ENCODE measurements at places on chromosomes 2 and 18.

DNA sequence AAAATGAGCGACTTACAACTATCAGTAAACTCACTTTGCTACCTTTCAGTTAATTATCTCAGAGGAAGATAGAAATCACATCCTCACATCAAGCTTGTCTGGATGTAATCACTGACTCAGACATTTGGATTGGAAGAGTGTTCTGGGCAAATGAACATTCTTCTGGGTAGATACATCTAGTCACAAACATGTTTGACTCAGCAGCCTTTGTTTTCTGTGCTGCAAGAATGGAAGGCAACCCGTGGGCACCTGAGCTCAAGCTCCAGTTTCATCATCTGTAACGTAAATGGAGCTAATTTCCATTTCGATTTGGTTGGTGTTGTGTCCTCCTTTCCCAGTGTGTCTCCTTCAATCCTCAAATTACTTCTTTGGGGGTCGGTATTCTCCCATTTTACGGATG lies 58.5 kb downstream of the ACAA2 start:
- no peak for DNase-seq

- DNase-seq = no peak
These were observed 32.2 kb downstream of the NHEJ1 start for GRCh38 chr2:219128396-219128795.

DNA sequence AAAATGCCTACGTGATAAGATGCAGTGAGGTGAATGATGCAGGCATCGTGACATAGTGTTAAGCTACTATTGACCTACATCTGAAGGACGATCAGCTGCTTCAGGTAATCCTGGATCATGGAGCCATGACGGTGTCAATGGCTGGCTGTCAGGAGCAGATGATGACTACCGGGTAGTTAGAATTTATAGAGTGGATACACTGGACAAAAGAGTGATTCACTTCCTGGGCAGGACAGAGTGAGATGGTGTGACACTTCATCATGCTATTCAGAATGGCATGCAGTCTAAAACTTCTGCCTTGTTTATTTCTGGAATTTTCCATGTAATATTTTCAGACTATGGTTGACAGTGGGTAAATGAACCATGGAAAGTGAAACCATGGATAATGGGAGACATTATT lies 29.5 kb downstream of the METTL8 start:
- DNase-seq = no peak

- DNase-seq = no peak
These were observed 5.7 kb upstream of the CAPN14 start for GRCh38 chr2:31223026-31223425.

DNA sequence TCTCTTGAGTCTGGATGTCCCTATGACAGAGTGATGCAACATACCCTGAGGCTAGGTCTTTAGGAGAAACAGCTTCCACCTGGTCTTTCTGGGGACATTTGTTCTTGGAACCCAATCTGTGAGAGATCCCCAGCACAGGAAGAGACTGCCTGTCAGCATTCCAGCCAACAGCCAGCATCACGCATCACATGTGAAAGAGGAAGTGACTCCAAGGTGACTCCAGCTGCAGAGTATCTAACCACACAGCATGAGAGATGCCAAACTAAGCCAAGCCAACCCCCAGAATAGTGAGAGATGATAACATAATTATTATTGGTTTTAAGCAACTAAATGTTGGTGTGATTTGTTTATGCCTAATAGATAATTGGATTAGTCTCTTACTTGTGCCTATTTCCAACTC lies 35.7 kb downstream of the C18orf63 start:
- no peak for DNase-seq

DNA sequence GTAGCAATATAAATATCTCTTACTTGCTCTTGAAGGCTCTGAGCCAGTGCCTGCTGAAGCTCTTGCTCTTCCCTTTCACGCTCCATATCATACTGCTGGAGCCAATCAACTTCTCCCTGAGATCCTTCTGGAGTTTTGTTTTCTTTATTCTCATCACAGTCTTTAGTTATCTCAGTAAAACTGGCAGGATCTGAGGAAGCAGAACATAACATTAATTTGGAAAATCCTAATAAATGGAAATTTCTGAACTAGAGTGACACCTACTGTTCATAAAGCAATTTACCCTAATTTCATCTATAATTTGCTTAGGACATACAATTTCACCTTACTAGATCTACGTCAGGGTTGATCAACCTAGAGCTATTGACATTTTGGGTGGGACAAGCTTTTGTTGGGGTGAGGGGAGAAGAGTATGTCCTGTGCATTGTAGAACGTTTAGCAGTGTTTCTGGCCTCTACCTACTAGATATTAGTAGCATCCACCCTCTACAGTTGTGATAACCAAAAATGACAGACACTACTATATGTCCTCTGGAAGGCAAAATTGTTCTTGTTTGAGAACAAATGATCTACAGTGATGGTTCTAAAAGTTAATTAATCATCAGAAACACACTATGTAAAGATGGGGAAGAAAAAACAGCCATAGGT lies 47.2 kb downstream of the VIL1 start:
- no peak for DNase-seq

DNA sequence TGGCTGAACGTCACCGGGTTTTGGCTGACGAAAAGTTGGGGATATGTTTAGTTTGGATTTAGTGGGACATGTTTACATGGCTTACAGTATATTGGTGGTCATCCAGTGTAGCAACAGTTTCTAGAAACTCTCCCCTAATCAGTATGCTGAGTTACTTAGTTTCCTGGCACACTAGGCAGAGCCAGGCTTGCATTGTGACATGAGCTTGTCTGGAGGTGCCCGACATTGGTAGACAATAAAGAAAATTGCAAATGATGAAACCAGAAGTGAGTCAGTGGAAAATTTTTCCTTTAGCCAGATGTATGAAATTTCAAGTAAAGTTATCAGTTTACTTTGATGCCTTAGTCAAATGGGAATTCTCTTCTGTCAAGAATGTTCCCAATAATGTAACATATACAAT lies 276.1 kb downstream of the RDH14 start:
- DNase-seq = no peak

GRCh38 chr2:71460595-71461303 lies 7.4 kb downstream of the DYSF start:
- DNase-seq = no peak

- no peak for DNase-seq
These were observed 12.9 kb upstream of the SIX3 start for GRCh38 chr2:44928483-44929158.

DNA sequence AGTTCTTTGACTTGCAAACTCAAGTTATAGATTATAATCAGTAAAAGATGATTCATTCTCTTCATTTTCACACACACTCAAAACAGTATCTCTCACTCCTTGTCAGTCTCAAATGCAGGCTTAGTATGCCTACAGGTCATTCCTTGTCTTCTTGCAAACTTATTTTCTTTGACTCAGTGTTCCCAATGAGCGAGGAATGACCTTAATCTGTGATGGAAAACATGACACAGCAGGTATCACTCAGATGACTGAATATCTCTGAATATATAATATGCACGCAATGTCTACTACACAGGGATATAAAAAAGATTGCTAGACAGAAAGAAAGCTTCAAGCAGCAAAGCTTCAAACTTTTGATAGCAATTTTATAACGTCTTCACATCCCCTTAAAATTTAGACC lies 127.8 kb upstream of the RGPD4 start:
- DNase-seq = no peak

- no peak for DNase-seq
These were observed 39.6 kb downstream of the DOCK10 start for GRCh38 chr2:225002656-225003045.

DNA sequence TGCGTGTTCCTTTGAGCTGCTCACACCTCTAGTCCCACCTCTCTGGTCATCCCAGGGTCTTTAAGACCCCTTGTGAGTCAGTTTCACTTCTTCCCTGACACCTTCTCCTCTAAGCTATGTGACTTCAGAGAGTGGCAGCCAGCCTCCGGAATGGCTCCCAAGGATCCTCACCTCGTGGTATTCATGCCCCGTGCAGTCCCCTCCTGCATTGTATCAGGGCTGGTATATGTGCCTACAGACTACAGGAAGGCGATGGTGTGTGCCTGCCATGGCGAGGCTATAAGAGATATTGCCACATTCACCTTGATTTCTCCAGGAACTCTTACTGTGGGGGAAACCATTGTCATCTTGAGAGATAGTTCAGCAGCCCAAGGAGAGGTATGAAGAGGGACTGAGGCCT lies 128.0 kb upstream of the SMAD2 start:
- no peak for DNase-seq

DNA sequence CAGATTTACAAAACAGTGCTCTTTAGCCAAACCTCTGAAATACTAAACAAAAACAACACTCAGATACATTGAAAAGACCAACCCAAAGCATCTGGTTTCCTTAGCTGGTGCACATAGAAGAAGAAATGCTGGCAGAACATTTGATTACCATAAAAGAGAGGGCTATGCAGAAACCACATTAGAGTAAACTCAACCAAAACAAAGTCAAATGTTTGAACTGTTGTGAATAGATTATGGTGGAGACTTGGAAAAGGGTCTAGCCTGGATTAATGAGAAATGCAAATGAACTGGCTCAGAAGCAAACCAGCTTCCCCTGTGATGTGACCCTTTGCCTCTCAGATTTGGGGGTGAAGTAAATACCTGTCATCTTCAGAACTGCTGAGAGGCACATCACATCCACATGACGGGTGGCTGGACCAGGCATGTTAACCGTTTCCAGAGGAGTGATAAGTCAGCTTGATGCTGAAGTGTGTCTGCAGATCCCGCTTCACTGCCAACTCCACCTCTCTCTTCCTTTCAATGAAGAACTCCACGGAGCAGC lies 153.0 kb downstream of the NRP2 start:
- DNase-seq = no peak

DNA sequence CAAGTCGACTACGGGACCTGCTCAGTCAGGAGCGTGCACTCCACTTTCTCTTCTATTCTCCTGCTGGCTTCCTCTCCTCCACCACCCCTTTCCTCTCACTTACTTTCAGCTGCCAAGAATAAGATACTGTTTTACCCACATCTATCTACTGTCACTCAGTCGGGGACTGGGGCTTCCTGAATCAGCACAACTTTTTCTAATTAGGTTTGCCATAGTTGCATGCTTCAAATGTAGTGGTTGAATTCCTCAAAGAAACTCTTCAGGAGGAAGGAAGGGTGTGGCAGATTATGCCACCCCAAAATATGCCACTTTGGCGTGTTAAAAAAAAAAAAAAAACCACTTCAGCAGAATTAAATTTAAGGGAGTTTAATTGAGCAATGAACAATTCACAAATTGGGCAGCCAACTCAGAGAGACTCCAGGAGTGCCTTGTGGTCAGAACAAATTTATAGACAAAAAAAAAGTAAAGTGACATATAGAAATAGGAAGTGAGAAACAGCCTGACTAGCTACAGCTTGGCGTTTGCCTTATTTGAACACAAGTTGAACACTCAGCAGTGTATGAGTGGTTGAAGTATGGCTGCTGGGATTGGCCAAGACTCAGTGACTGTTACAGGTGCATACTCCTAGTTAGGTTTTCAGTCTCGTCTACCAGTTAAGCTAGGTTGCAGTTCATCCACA lies 32.5 kb upstream of the RMDN2 start:
- no peak for DNase-seq

GRCh38 chr2:70496819-70497218 lies 56.8 kb downstream of the TGFA start:
- no peak for DNase-seq
